ENCODE measurements at places on chromosomes 6 and 20.

DNA sequence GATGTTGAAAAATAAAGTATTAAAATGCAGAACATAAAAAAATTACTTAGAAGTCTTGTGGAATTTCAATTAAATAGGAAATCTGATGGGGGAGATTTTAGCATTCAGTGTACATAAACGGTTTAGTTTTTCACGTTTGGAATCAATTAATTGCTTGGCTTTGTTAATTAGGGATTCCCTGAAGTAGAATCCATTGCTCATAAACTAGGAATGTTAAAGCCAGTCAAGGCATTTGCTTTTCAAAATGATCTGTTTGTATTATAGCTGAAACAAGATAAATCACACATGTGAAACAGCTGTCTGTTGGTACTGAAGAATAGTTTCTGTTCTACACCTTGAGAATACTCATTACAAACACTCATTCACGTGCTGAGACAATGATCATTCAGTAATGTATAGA, 297.9 kb downstream of the TBC1D7 start:
- no peak for DNase-seq

DNA sequence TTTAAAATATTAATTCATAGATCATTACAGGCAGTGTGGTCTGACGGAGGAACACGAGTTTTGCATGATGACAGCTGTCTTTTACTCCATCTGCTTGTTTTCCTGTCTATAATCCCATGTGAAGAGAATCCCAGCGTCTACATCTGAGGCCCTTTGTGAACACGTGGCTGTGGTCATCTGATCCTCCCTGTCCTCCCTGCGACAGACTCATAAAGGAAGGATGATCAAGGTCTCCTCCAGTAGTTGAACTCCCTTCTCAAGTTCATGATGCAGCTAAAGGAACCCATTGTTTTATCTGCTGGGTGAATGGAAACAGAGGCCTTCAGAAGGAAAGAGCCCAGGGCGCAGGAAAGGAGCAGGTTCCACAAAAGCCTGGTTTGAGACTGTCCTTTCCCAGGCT, 435.8 kb upstream of the JARID2 start:
- no peak for DNase-seq

DNA sequence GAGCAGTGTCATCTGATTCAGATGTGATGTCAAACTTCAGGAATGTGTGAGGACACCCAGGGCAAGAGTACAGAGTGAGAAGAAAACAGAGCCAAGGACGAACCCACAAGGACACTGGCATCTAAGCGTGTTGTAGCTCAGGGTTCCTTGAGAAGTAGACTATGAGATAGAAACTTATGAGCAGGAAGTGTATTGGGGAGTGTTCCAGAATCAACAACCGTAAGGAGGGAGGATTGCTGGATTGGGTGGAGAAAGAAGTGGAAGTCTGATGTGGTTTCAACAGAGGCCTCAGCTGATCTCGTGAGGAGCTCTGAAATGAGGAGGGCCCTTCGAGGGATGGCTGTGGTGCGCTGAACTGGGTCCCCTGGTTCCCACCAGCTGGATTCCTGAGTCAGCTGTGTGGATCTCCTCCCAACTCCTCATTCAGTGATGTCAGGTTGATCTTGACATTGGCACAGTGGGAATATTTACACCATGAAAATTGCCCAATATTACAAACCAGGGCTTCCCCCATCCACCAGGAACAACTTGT, 25.7 kb upstream of the IGF2R start:
- no peak for DNase-seq

DNA sequence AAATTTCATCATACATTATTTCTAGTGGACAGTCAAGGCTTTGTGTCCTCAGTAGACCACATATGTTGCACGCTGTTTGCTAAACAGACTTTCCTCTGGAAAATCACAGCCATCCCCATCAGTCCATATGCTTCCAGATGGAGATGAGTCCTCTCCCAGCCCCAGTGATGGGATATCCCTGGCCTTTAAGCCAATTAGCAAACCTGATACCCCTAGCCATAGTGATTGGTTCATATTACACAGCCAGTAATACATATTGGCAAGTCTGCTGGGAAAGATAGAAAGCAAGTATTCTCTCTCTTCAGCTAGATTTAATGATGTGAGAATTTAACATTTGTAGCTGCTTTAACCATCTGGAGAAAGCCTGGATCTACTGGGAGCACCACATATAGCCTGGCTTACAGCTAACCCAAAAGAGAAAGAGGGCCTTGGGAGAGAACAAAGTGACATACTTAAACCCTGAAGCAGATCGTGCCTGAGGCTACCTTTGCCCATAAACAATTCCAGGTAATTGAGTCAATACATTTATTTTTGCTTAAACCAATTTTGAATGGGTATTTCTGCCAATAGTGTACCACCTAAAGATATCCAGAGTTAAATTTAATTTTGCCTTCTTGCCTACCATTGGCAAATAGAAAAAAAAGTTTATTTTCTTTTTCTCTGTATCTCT, 103.5 kb upstream of the HIVEP1 start:
- DNase-seq: no peak

- DNase-seq: no peak
These were observed 69.8 kb downstream of the GJA1 start for GRCh38 chr6:121505284-121505683.

DNA sequence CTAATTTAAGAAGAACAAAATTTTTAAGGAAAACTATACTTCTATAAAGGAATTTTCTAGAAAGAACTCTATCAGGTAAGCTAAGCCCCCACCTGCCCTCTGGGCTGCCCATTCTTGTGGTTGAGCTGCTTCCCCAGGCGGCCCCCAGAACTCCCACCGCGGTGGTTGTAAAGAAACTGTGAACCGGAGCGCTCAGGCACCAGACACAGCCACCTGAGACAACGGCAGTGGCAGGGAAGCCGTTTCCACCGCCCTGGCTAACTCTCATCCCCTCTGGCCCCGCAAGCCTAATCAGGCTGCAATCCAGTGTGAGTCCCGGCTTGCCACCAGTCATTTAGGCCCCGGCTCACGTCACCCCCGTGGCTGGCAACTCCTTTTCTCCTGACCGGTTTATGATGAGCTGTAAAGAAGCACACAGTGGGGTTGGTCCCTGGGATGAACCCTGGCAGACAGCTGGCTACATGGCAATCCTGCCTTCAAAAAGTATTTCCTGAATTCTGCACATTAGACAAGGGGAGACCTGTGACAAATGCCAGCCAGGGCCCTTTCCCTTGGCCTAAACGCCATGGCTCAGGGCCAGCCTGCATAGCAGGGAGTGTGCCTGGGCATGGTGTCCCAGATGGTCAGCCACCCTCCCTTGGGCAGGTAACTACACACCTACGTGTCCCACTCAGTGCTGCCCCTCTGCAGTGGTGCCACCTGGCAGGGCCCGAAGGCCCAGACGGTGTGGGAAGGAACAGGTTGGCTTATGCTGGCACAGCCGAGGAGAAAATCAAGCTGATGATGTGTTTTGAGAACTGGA, 63.8 kb upstream of the GPR31 start:
- no peak for DNase-seq

DNA sequence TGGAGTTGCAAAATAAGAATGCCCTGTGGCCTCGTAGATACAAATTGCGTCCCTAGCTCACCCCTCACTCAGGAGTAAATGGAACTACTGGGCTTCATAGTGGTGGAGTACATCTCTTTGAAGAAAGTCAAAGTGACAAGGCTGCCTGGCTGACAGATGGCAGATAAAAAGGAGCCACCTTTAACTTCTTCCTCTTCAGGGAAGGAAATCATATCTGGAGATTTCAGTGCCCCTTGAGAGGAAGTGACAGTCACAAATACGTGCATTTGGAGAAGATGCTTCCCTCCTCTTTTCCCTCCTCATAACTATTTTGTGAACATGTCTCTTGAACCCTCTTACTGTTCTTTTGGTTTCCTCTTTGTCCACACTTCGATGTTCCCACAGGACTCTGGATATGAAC, 43.2 kb downstream of the PPP1R3G start:
- DNase-seq: no peak

GRCh38 chr20:3818155-3819151, 1.9 kb upstream of the AP5S1 start:
- DNase-seq: no peak

- DNase-seq: peak; percentile 14
These were observed 533 bp downstream of the ZFAND3 start for GRCh38 chr6:37819802-37820717.

GRCh38 chr6:131216246-131216645, 81.0 kb downstream of the AKAP7 start:
- DNase-seq: no peak

- DNase-seq: no peak
These were observed 182.5 kb upstream of the PDE10A start for GRCh38 chr6:165845493-165845892.

DNA sequence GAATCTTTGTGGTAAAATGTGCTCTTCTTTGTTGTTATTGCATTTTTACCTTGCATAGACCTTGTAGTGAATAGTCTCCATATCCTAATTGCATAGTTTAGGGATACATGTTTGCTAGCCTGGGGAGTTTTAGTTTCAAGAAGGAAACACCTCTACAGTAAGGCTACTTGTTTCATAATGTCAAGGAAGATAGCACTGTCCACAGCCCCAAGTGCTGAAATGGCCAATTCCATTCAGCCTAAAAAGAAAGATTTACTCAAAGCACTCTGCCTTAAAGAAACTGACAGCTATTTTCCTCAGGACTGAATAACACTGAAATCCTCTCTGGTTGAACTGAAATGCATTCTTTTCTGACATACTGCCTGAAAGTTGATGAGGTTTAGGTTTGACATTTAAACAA, 2.6 kb downstream of the HCRTR2 start:
- no peak for DNase-seq

DNA sequence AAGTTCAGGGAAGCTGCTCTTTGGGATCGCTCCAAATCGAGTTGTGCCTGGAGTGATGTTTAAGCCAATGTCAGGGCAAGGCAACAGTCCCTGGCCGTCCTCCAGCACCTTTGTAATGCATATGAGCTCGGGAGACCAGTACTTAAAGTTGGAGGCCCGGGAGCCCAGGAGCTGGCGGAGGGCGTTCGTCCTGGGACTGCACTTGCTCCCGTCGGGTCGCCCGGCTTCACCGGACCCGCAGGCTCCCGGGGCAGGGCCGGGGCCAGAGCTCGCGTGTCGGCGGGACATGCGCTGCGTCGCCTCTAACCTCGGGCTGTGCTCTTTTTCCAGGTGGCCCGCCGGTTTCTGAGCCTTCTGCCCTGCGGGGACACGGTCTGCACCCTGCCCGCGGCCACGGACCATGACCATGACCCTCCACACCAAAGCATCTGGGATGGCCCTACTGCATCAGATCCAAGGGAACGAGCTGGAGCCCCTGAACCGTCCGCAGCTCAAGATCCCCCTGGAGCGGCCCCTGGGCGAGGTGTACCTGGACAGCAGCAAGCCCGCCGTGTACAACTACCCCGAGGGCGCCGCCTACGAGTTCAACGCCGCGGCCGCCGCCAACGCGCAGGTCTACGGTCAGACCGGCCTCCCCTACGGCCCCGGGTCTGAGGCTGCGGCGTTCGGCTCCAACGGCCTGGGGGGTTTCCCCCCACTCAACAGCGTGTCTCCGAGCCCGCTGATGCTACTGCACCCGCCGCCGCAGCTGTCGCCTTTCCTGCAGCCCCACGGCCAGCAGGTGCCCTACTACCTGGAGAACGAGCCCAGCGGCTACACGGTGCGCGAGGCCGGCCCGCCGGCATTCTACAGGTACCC, at the start of gene ESR1:
Gene ESR1 (plus strand): TSS at position 170 of the 858 bp plus-strand sequence. CDS start 231 bp downstream, at position 401.
- no peak for DNase-seq

DNA sequence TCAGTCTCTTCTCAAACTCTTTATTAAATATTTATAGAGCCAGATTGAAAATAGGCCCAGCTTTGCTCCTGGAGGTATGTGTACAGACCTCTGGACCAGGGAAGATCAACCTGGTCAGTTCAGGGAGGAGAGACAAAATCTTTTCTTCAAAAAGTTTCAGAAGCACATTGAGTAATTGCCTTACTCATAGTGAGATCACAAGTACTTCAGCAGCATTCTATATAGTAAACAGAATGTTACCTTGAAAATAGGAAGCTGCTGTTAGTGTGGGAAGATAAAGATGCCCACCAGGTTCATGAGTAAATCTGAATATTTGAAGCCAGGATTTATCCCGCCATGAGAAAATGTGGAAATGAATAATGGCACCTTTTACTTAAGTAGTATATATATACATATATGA, 665.9 kb upstream of the CITED2 start:
- DNase-seq: no peak

DNA sequence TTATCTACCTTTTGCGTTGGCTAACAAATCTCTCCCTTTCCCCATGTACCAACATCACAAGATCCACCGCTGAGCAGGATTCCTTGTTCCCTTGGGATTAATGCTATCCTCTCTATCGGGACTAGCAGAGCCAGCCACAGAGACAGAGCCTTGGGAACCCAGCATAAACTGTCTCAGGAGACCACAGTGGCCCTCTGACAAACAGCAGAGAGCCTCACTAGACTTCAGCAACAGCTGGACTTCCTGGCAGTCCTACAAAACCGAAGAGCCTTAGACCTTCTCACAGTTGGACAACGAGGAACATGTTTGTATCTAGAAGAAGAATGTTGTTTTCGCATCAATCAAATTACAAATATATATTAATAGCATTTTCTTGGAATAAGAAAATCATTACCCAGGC, 39.6 kb upstream of the POU5F1 start:
- DNase-seq: no peak

- DNase-seq: no peak
These were observed 312.0 kb downstream of the ALDH8A1 start for GRCh38 chr6:134637847-134638437.

- no peak for DNase-seq
These were observed 149.7 kb downstream of the MRPL14 start for GRCh38 chr6:43977404-43978111.

- DNase-seq: no peak
These were observed 345.9 kb downstream of the ARHGAP18 start for GRCh38 chr6:129364037-129364436.

- no peak for DNase-seq
These were observed 756 bp downstream of the MTG2 start for GRCh38 chr20:62183426-62184142.

GRCh38 chr6:106039897-106040592, 46.1 kb upstream of the PRDM1 start:
- DNase-seq: no peak

- no peak for DNase-seq
These were observed 81.4 kb downstream of the WDR27 start for GRCh38 chr6:169620171-169621130.

DNA sequence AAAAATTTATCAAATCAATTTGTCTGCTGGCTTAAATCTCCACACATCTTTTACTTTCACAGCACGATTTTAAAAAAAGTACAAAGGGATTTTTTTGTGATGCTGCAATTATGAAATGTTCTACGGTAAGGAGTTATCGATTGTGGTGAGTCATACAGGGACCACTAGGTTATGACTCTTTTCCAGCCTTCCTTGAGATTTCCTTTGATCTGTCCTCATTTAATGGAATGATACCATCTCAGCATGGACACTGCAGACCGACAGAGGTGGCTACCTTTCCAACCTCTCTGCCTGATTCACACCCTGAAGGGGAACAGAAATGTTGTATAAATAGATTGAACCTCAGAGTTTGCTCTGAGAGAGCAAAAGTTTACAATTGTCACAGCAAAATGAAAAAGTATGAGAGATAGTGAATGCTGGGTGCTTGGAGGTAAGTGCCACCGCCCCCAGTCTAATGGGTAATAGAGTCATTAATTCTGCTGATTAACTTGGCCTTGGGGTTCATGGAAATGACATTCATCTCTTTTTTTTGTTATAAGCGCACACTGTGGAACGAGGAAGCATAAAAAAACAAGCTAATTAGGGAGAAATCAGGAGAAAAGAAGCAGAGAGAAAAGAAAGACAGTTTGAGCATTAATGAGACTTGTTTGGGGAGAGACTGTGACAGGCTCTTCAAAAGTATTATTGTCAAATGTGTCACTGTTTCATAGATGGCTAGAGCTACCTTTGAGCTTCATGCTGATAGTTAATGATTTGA, 306.0 kb downstream of the RNF144B start:
- no peak for DNase-seq

- DNase-seq: peak; percentile 86
These were observed at the start of gene NELFCD for GRCh38 chr20:58980711-58981627. NELFCD (plus strand) TSS chr20:58981256; CDS start chr20:58981310, 54 bp downstream.

GRCh38 chr6:18545726-18546125, 158.6 kb downstream of the RNF144B start:
- no peak for DNase-seq
